Stimulated activated CD8-positive, alpha-beta memory T cell treated with anti-CD3 and anti-CD28 coated beads, Interleukin-15, amount 100 ng/mL, for 1 hour (primary cell): ENCODE measurements at places on chromosomes 13 and 19.

- DNase-seq: no peak
Observed at GRCh38 chr13:43265028-43265427, 241.6 kb downstream of the DNAJC15 start.

GRCh38 chr13:109226631-109227030, 559.8 kb downstream of the IRS2 start:
- DNase-seq: no peak

GRCh38 chr13:23889615-23890607, 711 bp upstream of the MIPEP start:
- DNase-seq: no peak

DNA sequence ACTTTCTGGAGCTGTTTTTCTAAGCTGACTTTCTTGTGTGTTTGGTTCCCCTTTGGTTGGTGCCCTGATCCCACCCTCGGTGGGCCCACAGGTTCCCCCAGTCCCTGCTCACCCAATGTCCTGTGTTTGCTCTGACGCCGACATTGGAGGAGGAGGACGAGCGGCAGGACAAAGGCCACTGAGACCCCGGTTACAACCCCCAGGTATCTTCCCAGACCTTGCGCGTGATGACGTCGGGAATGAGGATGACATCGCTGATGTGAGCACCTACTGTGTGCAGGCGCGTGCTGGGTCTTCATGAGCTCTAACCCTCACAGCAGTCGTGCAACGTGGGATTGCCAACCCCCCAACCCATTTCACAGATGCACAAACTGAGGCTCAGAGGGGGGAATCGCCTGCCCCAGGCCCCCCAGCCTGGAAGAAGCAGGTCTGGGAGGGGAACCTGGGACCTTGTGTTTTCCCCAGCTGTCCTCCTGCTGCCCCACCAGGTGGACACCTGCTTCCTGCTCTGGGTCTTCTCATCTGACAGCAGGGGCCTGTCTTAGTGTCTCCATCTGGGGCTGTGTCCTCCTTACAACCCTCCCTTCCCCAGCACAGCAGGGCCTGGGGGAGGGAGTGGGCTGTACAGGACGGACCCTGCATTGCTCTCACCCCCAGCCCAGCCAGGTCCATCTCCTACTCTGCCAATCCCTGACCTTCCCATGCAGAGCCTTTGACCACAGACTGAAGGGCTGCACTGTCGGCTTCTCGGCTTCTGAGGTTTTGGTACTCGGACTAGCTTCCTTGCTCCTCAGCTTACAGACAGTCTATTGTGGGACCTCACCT, 4.7 kb upstream of the LILRA6 start:
- DNase-seq: no peak

- no peak for DNase-seq
Observed at GRCh38 chr13:44068737-44069136, 189.0 kb downstream of the LACC1 start.

- DNase-seq: no peak
Observed at GRCh38 chr13:85825454-85825853, 26.2 kb upstream of the SLITRK6 start.

DNA sequence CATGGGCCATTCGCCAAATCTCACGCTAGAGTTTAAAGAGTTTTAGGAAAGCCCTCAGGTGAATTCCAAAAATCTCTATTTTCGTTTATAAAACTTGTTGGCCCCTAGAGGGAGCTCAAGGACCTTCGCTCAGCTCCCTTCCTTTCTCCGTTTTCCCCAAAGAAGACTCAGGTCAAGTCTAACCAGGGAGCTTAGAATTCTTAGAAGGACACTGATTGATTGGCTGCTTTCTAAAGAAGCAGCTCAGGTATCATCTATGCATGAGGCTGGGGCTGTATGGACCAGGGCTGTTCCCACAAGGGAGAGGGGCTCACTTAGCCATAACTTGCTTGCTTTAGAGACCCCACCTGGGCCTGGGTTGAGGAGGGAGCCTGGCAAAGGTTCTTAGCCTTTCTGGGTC, 20.5 kb downstream of the DZIP1 start:
- no peak for DNase-seq

DNA sequence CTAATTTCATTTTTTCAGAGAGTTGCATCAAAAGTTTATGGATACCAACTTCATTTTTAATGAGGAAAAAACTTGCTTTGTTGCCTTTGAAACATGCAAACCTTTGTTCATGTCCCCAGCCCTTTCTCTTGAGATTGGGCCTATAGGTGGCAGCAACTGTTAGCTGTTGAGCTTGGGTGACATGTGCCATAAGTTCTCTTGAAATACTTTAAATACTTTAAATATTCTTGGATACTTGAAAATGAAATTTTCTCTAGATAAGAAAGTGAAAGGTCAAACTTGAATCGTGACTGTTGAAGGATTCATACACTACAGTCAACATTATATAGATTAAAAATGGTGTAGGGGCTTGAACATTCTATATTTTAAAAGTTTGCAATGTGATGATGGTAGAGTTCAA, 294.9 kb downstream of the NDFIP2 start:
- no peak for DNase-seq

- DNase-seq: no peak
Observed at GRCh38 chr13:32845952-32846950, 170.0 kb upstream of the KL start.

DNA sequence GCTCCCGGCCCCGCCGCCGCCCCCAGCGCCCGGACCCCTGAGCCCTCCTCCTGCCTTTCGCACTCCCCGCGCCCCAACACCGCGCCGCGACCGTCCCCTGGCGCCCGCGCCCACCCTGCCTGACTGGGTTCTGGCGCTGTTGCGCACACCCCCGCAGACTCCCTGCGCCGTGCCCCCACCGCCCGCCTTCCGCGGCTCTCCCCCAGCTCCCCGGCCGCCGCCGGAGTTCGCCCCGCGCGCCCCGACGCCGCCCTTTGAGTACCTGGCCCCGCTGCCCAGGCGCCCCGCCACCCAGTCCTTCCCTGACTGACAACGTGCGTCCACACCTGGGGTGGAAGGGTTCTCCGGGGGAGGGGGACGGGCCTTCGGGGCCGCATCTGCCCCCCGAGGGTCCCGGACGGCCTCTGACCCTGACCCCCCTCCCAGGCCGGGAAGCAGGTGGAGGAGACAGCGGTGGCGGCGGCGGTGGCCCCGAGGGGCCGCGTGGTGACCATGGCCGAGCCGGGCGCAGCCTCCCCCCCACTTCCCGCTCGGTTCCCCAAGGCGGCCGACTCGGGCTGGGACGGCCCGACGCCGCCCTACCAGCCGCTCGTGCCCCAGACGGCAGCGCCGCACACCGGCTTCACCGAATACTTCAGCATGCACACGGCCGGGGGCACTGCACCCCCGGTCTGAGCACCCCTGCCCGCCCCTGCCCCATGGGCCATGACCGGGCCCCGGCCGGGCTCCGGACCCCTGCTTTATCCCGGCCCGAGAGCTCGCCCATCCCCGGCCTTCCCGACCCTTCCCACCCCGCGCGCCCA, 1.4 kb upstream of the MEGF8 start:
- DNase-seq: no peak

GRCh38 chr13:69306766-69307165, 800.9 kb upstream of the ATXN8OS start:
- no peak for DNase-seq

DNA sequence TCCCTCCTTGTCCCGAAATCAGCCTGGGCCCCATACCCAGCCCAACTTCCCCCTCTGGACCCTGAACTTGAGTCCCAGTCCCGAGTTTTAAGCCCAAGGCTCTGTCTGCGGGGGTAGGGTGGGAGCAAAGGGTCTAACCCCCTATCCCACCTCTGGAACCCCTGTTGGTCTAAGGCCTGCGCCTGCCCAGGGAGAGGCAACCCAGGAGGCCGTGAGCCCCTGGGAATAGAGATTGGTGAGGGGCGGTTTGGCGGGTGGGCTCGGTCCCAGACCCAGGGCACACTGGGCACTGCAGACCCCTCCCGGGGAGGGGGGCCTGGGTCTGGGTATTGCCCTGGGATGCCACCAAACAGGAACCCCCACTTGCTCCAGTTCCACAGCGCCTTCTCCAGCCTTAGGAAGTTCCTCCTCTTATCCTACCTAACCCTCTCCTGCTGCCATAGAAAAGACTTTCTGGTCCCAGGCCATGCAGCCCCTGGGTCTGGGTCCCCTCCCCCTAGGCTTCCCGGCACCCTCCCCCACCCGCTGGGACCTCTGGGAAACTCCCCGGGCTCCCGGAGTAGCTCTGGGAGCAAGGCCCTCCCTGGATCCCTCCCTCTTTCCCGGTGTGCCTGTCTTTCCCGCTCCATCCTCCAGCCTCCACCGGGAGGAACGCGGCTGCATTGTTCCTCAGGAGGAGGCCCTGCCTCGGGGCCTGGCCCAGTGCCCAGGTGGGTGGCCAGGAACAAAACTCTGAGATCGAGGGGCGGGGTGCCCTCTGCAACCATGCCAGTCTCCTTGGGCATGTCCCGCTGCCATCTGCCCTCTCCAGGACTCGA, 33.6 kb upstream of the NANOS3 start:
- no peak for DNase-seq
